ENCODE measurements at places on chromosomes 11 and 22.
A peak's percentile ranks its signal among the peaks of the same experiment; 100 is the strongest.

DNA sequence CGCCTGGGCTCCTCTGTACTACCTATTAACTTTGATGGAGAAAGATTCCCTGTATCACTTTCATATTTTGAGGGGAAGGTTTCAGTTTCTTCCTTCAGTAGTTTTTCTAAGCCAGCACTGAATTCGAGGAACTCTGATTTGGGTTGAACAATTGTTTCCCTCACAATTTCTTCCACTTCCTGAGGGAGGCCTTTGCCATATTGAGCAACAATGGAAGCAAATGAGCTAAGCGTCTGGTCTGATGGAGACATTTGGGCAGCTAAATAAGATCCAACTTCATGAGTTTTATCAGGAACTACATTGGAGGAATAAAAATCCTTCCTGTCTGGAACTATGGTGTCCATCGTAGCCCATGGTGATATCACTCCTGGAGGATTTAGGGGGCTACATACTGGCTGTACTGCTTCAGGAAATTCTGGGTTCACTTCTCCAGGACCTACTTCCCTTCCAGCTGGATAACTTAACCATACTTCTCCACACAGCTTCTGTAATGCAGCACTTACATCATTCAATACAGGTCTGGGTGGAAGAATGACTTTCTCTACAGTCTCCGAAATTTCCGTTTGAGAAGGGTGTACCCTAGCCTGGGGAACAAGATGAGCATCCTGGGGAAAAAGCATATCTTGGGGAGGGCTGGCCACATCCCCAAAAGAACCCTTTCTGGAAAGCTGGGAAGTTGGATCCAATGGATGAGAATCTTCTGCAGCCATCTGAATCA, 38.9 kb upstream of the CCDC89 start:
- DNase-seq: no peak

GRCh38 chr11:83566950-83567349, 280.8 kb upstream of the CCDC90B start:
- DNase-seq: no peak

GRCh38 chr11:69638941-69639681, 1.8 kb upstream of the CCND1 start:
- peak; percentile 94 for DNase-seq

DNA sequence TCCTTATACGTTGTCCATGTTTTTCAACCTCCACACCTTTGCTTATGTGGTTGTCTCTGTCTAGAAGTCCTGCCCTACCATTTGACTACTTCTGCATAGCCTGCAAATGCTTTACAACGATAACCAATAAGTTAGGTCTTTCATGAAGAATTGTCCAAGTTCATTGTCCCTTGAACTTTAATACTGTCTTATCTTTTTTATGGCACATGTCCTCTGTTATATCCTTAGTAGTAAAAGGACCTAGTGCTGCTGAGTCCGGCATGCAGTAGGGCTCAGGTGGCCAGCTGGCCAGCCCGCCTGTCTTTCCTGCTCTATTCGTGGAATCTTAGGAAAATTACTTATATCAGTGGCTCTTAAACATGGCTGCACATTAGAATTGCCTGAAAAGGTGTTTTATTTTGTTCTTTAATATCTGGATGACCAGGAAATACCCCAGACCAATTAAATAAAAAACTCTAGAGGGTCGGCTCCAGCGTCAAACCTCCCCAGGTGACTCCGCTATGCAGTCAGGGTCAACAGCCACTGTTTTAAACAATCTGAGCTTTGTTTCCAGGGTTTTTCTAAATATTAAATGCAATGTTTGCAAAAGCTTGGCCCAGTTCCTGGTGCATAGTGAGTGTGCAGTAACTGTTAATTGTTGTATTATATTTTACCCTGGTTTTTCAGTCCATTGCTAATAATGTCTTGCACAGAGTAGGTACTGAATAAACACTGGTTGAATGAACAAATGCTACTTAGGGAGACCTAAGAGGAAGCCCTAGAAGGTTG, 64.6 kb upstream of the SESN3 start:
- DNase-seq: no peak

DNA sequence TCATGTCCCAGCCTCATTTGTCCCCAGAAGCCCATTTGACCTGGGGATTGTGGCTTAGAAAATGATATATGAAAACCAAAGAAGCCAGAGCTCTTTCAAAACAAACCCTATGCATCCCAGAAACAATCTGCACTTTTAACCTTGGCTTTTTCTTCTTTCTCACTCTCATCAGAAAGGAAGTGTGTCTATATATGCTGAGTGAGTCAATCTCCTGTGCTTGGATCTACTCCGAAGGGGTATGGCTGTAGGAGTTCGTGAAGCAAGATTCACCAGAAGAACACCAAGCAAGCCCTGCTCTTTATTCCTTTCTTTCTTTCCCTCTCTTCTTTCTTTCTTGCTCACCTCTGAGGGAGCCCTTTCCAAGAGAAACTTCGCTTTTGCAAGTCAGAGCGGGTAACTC, 636 bp downstream of the PAMR1 start:
- DNase-seq: no peak

DNA sequence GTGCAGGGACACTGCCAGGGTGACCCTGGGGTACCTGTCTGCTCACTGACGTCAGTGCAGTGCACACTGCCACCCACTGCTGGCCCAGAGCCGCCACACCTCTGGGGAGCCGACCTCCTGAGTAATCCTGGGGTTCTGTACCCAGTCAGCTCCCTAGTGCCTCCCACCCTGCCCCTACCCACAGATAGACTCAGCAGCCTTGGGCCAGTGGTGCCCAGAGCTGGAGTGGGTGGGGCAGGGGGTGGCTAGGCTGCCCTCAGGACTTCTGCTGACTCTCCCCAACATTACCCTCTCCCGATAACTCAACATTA, 5.8 kb downstream of the NRXN2 start:
- no peak for DNase-seq

DNA sequence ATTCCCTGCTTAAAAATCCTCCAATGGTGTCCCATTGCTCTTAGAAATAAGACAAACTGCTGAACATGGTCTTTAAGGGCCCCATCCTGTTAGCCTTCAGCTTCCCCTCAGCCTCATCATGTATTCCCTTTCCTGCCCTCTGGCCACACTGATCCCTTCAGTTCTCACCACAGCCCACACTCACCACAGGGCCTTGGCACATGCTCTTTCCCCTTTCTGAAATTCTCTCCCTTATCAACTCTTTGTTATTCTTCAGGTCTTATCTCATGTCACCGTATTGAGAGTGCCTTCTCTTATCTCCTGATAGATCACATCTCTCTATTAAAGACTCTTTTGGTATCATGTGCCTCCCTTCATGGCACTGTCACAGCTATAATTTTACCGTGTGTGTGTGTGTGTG, 167.8 kb upstream of the MPPED2 start:
- no peak for DNase-seq

DNA sequence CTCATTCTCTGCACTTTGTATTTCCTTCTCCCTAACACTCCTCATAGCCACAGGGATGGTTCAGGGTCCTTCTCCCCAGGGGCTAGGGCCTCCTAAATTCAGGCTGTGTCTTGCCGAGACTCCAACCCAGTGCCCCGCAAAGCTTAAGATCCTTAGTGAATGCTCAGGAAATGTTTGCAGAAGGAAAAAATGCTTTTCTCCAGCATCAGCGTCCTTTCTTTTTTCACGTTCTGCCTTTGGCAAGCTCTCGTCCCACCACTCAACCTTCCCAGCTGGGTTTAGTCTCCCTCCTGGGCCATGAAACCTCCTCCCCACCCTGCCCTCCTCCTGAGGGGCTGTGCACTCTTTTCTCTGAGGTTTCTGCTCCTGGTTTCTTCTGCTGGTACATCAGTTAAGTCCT, 503.8 kb upstream of the B3GAT1 start:
- no peak for DNase-seq

- DNase-seq: no peak
These were observed 38.3 kb downstream of the PDE2A start for GRCh38 chr11:72635933-72636332.

DNA sequence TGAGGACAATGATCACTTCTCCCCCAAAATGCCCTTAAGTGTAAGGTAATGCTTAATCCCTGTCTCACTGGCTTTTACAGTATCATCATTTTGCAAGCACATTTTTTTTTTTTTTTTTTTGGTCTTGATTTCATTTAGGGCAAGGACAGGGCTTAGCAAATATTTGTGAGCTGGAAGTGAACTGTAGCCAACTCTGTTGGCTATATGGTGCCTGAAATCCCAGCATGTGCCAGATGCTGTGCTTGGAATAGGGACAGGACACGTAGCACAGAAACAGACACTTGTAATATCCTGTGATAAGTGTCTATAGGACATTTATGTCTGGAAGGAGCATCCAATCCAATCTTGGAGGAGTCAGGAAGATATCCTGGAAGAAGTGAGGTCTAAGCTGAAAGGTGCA, 198.3 kb downstream of the NAV2 start:
- no peak for DNase-seq

- DNase-seq: no peak
These were observed 1408.4 kb upstream of the RAG2 start for GRCh38 chr11:38006466-38006865.

All from transverse colon (tissue), 4 donors.